NCI-H2029 treated with DMSO at 0.1 percent for 48 hours (cell line): ENCODE measurements at places on chromosomes 11 and 22.

- DNase-seq = no peak
Measured at GRCh38 chr11:55942785-55943392, 6.7 kb upstream of the OR5I1 start.

DNA sequence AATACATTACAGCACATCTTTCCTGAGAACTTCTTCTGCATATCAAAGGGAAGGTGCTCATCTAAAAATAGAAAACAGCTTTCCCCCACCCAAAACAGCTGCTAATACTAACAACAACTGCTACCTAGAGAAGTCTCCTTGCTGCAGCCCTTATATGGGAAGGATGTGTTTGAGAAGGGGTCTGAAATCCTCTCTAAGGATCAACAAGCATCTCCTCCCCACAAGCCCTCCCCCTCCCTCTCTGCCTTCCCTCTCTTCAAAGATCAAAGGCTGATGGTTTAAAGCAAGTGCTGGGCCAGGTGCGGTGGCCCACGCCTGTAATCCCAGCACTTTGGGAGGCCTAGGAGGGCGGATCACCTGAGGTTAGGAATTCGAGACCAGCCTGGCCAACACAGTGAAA lies 33.5 kb downstream of the SCUBE2 start:
- DNase-seq = no peak

DNA sequence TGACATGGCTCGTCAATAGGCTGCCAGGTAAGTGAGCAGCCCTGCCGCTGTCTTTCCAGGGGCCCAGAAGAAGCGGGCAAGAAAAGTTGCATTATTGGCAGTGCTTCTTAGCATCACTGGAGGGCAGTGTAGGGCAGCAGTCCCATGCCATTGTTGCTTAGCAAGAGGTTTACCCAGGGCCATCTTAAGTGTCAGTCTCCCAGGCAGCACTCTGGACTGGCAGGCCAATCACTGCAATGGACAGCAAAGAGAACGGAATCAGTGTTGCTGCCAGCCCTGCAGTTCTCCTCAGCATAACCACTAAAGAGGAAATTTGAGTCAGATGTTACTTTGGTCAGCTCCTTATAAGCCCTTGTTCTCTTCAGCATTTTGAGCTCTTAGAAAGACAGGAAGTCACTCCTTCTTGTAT lies 13.4 kb upstream of the GRK2 start:
- no peak for DNase-seq

- DNase-seq = no peak
Measured at GRCh38 chr11:64239662-64240434, 1.0 kb upstream of the FKBP2 start.

- no peak for DNase-seq
Measured at GRCh38 chr11:128316541-128317227, 270.7 kb downstream of the ETS1 start.

GRCh38 chr11:86703987-86704386 lies 31.6 kb upstream of the ME3 start:
- no peak for DNase-seq

- DNase-seq = no peak
Measured at GRCh38 chr11:107550304-107550703, 15.2 kb downstream of the ALKBH8 start.

DNA sequence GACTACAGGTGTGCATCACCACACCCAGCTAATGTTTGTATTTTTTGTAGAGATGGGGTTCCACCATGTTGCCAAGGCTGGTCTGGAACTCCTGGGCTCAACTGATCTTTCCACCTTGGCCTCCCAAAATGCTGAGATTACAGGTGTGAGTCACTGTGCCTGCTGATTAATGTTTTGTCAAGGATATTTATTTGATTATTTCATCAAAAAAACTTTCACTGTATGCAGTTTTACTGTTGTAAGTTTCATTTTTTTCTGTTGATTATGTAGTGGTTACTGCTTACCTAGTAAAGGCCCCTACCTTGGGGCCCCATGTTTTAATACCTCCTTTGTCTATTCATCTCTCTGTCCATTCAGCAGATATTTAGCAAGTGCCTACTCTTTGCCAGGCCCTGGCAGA lies 16.7 kb upstream of the FAM168A start:
- no peak for DNase-seq

DNA sequence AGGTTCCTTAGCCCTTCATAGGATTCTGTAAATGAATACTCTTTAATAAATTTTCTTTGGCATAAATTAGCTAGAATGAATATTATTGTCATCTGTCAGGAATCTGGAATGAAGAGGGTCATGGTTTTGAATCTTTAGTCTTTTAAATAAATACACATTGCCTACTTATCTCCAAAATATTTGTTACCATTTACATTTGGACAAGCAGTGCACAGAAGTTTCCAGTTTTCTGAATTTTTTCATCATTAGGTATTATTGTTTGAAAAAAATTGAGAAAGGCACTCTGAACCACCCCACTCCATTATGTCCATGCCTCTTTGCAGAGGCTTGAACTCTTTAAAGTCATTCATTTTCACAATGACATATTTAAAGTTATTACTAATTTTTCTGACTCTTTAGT lies 549.0 kb upstream of the LUZP2 start:
- DNase-seq = no peak

DNA sequence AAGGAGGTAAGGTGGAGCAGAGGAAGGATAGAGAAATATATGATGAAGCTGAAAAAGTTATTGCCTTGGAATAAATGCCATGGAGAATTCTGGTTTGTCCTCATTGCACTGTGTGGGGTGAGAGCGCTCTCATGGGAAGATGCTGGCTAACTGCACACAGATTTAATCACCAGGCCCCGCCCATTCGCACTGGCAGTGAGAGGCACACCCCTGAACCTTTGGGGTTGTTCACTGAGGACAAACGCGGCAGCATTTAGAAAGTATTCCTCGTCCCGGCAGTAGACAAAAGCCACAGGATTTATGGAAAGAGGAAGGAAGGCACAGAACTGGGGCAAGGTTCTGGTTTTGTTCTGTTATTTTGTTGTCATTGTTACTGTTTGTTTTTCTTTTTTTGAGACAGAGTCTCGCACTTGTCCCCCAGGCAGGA lies 70.2 kb downstream of the MED15 start:
- DNase-seq = no peak

DNA sequence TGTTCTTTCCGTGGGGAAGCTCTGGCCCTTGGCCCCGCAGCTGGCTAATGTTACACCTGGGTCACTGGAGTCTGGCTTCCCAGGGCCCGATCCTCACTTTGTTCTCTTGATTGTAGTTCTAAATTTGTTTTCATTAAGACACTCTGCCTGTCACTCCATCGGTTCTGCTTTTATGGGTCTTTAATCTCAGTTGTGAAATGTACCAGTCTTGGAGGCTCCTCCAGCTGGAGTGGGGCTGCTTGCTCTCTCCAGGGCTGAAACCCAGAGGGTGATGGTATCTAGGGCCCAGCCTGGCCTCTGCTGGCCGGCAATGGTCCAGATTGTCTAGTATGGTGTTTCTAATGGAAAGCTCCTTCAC lies 352.9 kb downstream of the TENM4 start:
- no peak for DNase-seq

- no peak for DNase-seq
Measured at GRCh38 chr11:133526790-133527189, 5.5 kb downstream of the OPCML start.

- no peak for DNase-seq
Measured at GRCh38 chr11:65814131-65814985, 19.4 kb upstream of the SNX32 start.

DNA sequence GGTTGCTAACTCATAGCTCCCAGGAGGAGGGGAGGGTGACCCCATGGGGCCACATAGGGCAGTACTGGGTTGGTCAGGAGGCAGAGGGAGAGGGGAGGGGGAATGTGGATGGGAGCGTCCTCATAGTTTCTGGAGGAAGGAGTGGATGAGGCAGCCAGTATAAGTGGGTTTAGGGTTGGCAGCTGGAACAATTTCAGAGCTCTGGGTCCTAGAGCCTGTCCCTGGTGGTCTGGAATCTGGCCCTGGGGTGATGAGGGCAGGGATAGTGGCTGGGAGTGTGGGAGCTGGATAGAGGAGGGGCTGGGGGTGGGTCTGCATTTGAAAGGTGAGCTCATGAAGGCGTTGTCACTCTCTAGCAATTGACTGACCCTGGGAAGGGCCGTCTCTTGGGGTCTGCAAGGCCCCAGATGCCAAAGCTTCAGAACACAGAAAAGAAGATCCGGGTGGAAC lies 5.3 kb upstream of the MRGPRG start:
- DNase-seq = no peak

- no peak for DNase-seq
Measured at GRCh38 chr11:110249766-110250165, 46.6 kb downstream of the RDX start.

- DNase-seq = no peak
Measured at GRCh38 chr22:36201630-36202319, at the start of gene APOL4. Gene APOL4 (minus strand): TSS chr22:36201809. CDS start chr22:36201734, 75 bp downstream.

DNA sequence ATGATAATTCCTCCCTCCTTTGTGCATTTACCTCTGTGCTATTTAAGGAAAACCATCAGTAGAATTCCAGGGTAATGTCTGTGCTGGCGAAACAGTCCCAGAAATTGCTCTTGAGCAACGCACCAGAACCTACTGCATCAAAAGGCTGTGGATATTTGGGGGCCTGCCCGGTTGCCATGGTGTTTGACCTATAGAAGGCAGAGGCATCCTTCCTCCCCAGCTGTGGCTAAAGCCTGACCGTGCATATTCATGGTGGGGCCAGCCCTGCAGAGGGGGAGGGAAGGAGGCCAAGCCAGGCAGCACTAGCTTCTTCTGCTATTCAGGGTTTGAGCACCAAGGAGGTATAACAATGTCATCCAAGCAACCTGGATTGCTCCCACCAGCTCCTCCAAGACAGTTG lies 215.0 kb upstream of the E2F8 start:
- DNase-seq = no peak

DNA sequence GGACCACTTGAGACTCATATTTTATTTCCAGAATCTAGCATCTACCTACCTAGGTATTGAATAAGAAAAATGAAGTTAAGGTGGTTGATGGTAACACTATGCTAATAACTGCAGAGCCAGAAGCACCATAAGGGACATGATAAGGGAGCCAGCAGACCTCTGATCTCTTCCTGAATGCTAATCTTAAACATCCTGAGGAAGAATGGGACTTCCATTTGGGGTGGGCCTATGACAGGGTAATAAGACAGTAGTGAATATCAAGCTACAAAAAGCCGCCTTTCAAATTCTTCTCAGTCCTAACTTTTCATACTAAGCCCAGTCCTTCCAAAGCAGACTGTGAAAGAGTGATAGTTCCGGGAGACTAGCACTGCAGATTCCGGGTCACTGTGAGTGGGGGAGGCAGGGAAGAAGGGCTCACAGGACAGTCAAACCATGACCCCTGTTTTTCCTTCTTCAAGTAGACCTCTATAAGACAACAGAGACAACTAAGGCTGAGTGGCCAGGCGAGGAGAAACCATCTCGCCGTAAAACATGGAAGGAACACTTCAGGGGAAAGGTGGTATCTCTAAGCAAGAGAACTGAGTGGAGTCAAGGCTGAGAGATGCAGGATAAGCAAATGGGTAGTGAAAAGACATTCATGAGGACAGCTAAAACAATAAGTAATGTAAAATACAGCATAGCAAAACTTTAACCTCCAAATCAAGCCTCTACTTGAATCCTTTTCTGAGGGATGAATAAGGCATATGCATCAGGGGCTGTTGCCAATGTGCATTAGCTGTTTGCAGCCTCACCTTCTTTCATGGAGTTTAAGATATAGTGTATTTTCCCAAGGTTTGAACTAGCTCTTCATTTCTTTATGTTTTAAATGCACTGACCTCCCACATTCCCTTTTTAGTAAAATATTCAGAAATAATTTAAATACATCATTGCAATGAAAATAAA lies 2.1 kb downstream of the HBB start:
- no peak for DNase-seq

GRCh38 chr11:120239713-120240640 lies at the start of gene POU2F3:
Gene POU2F3 (plus strand): TSS chr11:120240140. CDS start chr11:120240344, 204 bp downstream.
- no peak for DNase-seq

DNA sequence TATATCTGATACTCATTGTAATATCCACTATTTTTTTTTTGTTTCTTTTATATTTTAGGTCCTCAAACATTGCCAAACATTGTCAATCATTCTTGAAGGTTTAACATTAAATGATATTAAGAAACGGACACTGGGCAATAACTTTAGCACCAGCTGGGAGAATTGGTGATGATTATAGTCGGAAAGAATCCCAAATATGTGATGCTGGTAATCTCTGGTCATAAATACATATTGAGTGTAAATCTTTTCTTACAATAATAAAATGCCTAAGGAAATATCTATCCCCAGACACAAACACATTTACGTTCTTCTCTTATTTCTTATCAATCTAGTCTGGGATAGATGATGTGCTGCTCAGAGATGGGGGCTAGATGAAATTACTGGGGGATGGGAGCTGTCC lies 25.2 kb downstream of the OR51E2 start:
- no peak for DNase-seq
